Lung (tissue), 17 donors: ENCODE measurements at places on chromosomes 5 and 9. TPM values are rescaled to one million over a fixed set of nuclear protein-coding genes. Genes with fewer than 3 reads are reported as not detected.
A peak's percentile ranks its signal among the peaks of the same experiment; 100 is the strongest.

GRCh38 chr5:32392039-32392438, 52.5 kb downstream of the ZFR start:
- no peak for DNase-seq

- no peak for DNase-seq
Measured at GRCh38 chr9:130920233-130920632, 18.8 kb downstream of the FIBCD1 start.

- DNase-seq: peak; percentile 79
Measured at GRCh38 chr9:101486693-101487442, 46.8 kb upstream of the RNF20 start.

GRCh38 chr5:94209774-94210355, 408.5 kb downstream of the KIAA0825 start:
- DNase-seq: peak; percentile 5

DNA sequence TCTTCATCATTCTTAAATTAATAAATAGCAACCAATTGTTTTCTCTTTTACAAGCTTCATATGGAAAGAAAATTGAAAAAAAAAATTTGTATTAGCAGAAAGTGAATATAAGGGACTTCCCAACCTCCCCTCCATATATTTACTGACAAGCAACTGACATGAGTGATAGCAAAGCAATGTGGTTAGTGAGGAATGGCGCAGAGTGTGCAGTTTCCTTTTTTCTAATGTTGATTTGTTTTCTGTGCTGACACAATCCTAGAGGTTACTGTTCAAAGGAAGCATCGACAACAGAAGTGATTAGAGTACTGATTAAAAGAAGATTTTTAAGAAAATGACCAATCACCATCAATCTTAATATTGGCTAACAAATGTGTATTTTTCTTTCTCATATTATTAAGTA, 1.7 kb upstream of the PTGER4 start:
- no peak for DNase-seq

GRCh38 chr5:2832394-2832793, 80.9 kb upstream of the IRX2 start:
- no peak for DNase-seq

GRCh38 chr5:113269023-113269997, 165.5 kb downstream of the TSSK1B start:
- no peak for DNase-seq

DNA sequence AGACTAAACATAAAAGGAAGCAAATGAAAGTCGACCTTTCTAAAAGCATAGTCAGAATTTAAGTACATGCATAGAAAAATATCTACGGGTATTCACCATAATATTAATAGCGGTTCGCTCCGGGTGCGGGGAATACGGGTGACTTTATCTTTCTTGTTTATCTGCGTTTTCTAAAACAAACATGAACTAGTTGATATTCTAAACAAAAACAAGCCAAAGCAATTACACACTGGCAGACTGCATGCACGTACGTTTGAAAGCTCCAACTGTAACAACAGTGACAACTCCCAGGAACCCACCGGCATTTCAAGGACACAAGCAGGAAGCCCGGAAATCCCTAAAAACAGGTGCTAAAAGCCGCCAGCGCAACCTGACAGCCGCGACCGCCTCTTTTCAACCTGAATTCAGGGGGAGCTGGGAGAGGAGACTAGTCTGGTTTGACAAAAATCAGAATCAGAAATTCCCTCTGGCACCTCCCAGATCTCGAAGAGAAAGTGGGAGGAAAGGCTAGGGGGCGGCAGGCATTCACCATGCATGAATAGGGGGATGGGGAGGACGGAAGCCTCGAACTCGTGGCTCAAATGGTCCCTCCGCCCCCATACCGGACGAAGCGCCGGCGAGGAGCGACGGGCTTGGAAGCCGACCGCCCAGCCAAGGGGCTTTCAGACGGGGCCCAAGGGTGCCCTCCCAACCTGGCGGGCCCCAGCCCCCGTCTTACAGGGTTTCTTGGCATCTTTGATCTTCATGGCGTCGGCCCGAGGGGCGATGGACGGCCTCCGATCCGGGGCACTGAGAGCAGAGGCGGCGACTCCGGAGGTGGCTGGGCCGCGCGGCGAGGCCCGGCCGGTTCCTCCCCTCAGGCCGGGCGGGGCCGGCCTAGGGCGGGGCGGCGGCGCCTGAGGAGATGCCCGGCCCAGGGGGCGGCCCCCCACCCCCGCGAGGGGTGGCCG, at the start of gene PANK3:
PANK3 (minus strand) TSS at position 831 of the 950 bp plus-strand sequence; CDS start at position 746, 85 bp downstream.
- peak; percentile 82 for DNase-seq

DNA sequence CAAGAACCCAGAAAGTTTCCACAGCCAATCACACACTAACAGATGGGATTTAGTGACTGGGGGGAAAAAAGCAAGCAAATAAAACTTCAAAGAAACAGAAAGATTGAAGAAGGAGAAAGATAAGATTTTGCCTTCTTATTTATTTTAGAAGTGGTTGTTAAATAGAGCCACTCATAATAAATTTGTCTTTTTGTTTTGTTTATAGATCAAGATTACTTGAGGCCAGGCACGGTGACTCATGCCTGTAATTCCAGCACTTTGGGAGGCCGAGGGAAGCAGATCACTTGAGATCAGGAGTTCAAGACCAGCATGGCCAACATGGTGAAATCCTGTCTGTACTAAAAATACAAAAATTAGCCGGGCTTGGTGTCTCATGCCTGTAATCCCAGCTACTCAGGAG, 94.9 kb upstream of the RANBP3L start:
- peak; percentile 39 for DNase-seq

- no peak for DNase-seq
Measured at GRCh38 chr5:11261241-11261640, 500.2 kb upstream of the DAP start.

- DNase-seq: no peak
Measured at GRCh38 chr9:125987420-125987819, 240.2 kb downstream of the PBX3 start.

DNA sequence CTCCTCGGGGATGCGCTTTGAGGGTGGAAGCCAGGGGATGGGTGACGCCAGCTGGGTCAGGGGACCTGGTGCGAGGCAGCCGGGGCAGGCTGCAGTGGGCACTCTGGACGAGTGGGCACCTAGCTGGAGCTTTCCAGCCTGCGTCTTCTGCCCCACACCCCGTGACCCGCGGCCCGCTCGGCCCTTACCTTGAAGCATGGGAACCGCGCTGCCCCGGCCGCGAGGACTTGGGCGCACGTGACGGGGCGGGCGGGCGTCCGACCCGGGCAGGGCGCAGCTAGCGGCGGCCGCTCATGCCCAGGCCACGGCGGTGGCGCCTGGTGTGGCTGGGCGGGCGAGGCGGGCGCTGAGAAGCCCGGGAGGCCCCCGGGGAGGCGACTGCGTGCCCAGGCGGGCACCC, 300 bp downstream of the FAM163B start:
- DNase-seq: no peak

DNA sequence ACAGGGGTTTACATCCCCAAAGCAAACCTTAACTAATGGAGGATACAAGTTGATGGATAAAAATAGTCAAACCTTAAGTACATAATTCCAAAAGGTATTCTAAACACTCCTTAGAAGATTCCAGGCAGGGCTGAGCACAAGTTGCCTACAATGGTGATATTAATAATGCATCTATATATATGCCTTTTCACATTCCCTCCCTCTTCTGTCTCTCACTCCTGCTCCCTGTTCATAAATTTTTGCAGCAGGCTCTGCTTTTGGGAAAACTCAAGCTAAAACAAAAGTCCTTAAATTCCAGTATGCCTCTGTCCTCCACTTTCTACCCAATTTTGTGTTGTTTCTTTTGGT, 139.4 kb upstream of the CDKN2B start:
- DNase-seq: no peak

GRCh38 chr9:131693651-131694597, 46.0 kb downstream of the RAPGEF1 start:
- DNase-seq: no peak

The BTNL3 gene
- not detected for total RNA-seq

The ARID3C gene
- not detected for total RNA-seq

The NFX1 gene
- total RNA-seq: 34.7 TPM

The BHMT2 gene
- total RNA-seq: 4.6 TPM

The SPINK4 gene
- total RNA-seq: not detected

The TAF11L10 gene
- not detected for total RNA-seq

The PIP5K1B gene
- 20.4 TPM for total RNA-seq

The EIF4E1B gene
- not detected for total RNA-seq

The CCL28 gene
- 7.7 TPM for total RNA-seq

The C9orf43 gene
- total RNA-seq: 0.74 TPM
